Muscle of leg (tissue), 16 donors: ENCODE measurements at places on chromosomes 1 and 21. TPM values are rescaled to one million over a fixed set of nuclear protein-coding genes. Genes with fewer than 3 reads are reported as not detected.

DNA sequence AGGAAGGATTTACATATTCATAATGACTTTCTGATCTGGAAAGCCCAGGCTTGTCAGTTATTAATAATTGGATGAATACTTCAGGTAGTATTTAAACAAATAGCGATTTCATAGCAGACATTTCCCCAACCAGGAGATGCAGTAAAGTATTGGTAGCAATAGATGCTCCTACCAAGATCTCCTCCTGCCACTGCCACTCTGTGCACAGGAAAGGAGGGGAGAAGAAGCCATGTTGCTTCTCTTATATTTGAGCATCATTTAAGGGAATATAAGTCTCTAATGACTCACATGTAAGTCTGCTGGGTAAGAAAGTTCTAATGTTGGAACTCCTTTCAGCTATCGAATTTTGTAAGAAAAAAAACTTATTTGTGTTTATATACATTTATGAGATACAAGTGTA is 420 bp upstream of the IFI16 start:
- no peak for DNase-seq

KDM5B gene
- total RNA-seq = 51.9 TPM

- DNase-seq = no peak
Observed at GRCh38 chr1:13228343-13228781, 2.4 kb upstream of the PRAMEF18 start.

DNA sequence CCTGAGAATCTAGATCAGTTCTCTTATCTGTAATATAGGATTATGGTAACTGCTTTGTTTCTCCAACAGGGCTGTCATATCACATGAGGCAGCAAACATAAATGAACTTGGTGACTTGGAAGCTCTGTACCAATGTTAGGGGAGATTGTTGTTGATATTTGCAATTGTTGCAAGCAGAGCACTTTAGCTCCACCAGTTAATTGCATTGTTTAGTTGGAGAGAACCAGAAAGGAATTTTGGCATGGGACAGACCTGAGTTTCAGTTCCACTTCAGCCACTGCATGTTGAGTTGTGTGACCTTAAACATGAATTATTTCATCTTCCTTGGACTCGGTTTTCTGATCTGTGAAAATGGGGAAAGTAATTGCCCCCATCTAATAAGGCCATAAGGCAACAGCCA is 142.3 kb upstream of the JUN start:
- no peak for DNase-seq
